Pancreas (tissue), 10 donors: ENCODE measurements at places on chromosomes 3 and 15. TPM values are rescaled to one million over a fixed set of nuclear protein-coding genes. Genes with fewer than 3 reads are reported as not detected.

- H3K4me3 ChIP-seq, result no peak overlapping the region
- no peaks in the 10 kb centered on the region for H3K27me3 ChIP-seq
- no peak for DNase-seq
- H3K36me3 ChIP-seq, result no peaks in the 10 kb centered on the region
- H3K4me1 ChIP-seq, result no peaks in the 10 kb centered on the region
Measured at GRCh38 chr3:19598870-19599269, 335.1 kb downstream of the EFHB start.

The PRSS50 gene
- 0.65 TPM for total RNA-seq

DNA sequence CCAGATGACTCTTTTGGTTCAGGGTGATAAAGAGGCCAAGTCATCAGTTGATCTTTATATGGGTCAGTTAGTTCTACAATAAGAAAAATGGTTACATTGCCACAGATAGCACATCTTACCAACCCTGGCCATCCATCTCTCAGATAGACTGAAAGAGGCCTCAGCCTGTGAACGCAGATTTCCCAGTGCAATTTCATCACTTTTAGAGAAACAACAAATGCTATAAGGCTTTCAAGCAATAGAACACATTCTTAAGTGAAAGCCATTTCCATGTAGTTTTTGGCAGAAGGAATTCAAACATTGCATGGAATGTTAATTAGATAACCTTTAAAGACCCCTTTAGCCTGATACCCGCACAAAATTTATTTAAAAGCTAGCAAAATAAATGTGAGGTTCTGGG is 200.6 kb upstream of the ZBTB20 start:
- no peaks in the 10 kb centered on the region for H3K27me3 ChIP-seq
- no peak overlapping the region for H3K27ac ChIP-seq
- no peak overlapping the region for H3K4me3 ChIP-seq
- H3K4me1 ChIP-seq, result no peaks in the 10 kb centered on the region

- H3K4me1 ChIP-seq, result no peaks in the 10 kb centered on the region
- H3K27me3 ChIP-seq, result no peaks in the 10 kb centered on the region
- H3K4me3 ChIP-seq, result no peak overlapping the region
- H3K36me3 ChIP-seq, result no peaks in the 10 kb centered on the region
- H3K27ac ChIP-seq, result no peak overlapping the region
Measured at GRCh38 chr15:56894601-56895000, 23.8 kb upstream of the TCF12 start.

- no peak for DNase-seq
- H3K4me1 ChIP-seq, result no peaks in the 10 kb centered on the region
- no peak overlapping the region for H3K4me3 ChIP-seq
Measured at GRCh38 chr15:62624547-62625378, 417.8 kb upstream of the TPM1 start.

DNA sequence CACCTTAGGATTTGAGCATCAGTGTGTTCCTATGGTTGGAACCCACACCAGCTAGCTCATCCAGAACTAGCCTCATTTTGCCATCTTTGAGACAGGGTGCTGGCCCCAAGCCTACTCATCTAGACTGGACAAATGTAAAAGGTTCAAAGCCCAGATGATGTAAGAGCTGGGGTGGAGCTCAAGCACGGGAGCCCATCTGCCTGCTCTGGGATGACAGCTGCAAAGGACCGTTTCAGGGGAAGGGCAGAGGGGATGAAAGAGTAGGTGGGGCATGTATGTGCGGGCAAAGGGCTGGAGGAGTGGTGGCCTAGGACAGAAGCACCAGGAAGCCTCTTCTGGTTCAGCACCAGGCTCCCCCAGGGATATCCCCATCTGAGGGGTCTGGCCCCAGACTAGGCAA is 15.8 kb downstream of the CLK3 start:
- no peaks in the 10 kb centered on the region for H3K27me3 ChIP-seq
- peaks cover 34% of the 10 kb centered on the region for H3K36me3 ChIP-seq
- H3K4me3 ChIP-seq, result no peak overlapping the region
- H3K27ac ChIP-seq, result no peak overlapping the region
- no peaks in the 10 kb centered on the region for H3K4me1 ChIP-seq
